NCI-H2029 (cell line): ENCODE measurements at places on chromosomes 4 and X.

- no peak for DNase-seq
Observed at GRCh38 chr4:184351560-184352451, 122.5 kb downstream of the IRF2 start.

- no peak for DNase-seq
Observed at GRCh38 chrX:13404364-13404763, 84.5 kb upstream of the ATXN3L start.

- no peak for DNase-seq
Observed at GRCh38 chrX:78075787-78076389, 28.2 kb upstream of the PGK1 start.

- DNase-seq: no peak
Observed at GRCh38 chr4:189510601-189511000, 430.1 kb upstream of the FRG1 start.
